ENCODE measurements at places on chromosomes 5 and 9. TPM values are rescaled to one million over a fixed set of nuclear protein-coding genes. Genes with fewer than 3 reads are reported as not detected.

The CNTNAP3 gene
- polyA plus RNA-seq = 5.9 TPM

The UHRF2 gene
- 32.5 TPM for polyA plus RNA-seq

The PCDHB14 gene
- 2.7 TPM for polyA plus RNA-seq

The PALM2AKAP2 gene
- polyA plus RNA-seq = 0.85 TPM

The ADAMTS2 gene
- polyA plus RNA-seq = 9.6 TPM

The SLC4A9 gene
- polyA plus RNA-seq = 0.24 TPM

The SOHLH1 gene
- polyA plus RNA-seq = 0.05 TPM

The SPAAR gene
- 0.33 TPM for polyA plus RNA-seq

The C9orf153 gene
- polyA plus RNA-seq = 0.05 TPM

The NTNG2 gene
- polyA plus RNA-seq = 1.2 TPM

The S1PR3 gene
- 3.7 TPM for polyA plus RNA-seq

The GRIN1 gene
- polyA plus RNA-seq = 0.48 TPM

The EQTN gene
- polyA plus RNA-seq = 0.23 TPM

The MZB1 gene
- polyA plus RNA-seq = 0.39 TPM

The FOXD4L4 gene
- 0.03 TPM for polyA plus RNA-seq
